ENCODE measurements at places on chromosomes 3 and 15. TPM values are rescaled to one million over a fixed set of nuclear protein-coding genes. Genes with fewer than 3 reads are reported as not detected.

DNA sequence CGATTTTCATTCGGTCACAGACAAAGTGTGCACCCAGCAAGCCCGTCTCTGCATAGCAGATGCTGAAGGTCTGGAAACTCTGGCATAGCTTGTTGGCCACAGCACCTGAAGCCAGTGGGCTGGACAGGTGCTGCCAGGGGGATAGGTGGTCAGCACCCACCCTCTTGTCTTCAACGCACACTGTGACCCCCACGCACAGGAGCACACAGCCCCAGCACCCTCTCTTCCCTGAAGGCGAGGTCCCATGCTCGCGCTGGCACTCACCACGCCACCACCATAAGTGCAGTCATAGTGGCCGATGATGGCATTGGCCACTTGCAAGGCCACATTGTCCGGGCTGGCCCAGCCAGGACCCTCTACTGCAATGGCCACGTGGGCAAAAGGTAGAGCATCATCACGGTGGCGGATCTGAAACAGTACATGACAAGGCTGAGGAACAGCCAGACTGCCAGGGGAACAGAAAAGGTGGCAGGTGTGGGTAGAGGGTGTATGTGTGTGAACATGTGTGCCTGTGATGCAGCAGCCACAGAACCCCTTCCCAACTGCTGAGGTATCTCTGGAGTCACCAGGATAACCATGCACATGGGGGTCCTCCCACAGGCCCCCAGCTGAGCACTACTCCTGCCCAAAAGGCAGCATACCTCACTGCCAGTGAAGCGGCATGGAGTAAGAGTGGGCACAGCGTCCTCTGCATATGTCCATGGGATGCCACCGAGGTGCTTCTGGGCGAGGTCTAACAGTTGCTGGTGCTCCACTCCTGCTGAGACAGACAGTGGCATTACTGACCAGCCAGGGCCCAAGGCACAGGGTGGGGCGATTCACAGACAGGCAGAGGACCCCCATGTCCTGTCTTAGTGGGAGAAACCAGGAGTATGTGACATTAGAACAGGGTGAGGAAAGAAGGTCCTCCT, 5.8 kb upstream of the COL7A1 start:
- H3K27ac ChIP-seq: no peak overlapping the region
- H3K27me3 ChIP-seq: no peaks in the 10 kb centered on the region
- no peak overlapping the region for H3K4me3 ChIP-seq
- H3K36me3 ChIP-seq: peaks cover 86% of the 10 kb centered on the region
- no peak for DNase-seq

The SERINC4 gene
- total RNA-seq: not detected

The ITGA11 gene
- 2.7 TPM for total RNA-seq

The IL17RD gene
- total RNA-seq: 2.4 TPM

The ALAS1 gene
- 103 TPM for total RNA-seq
